ENCODE measurements at places on chromosomes 1 and 21.
A peak's percentile ranks its signal among the peaks of the same experiment; 100 is the strongest.

GRCh38 chr1:197737916-197738315 lies 37.4 kb downstream of the DENND1B start:
- DNase-seq = no peak

- DNase-seq = no peak
Measured at GRCh38 chr1:159587461-159587951, at the start of gene APCS. Gene APCS (plus strand): TSS chr1:159587826. CDS start chr1:159587922, 96 bp downstream.

DNA sequence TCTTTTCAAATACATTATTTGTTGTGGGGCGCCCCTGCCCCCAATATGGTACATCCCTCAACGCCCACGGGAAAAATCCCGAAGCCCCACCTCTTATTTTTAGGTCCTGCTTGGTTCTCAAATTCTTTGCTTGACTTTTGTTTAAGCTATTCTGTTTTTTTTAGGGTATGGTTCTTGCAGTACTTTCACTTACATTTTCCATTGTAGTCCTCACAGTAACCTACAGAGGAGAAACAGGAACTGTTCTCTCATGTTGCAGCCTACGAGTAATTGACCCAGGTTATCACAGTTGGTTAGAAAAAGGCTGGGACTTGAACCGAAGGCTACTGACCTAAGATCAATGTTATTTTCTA lies 697 bp upstream of the C21orf91 start:
- no peak for DNase-seq

- DNase-seq = no peak
Measured at GRCh38 chr1:240967070-240967724, 355.2 kb upstream of the GREM2 start.

- DNase-seq = no peak
Measured at GRCh38 chr1:18879791-18880309, 20.4 kb upstream of the TAS1R2 start.

DNA sequence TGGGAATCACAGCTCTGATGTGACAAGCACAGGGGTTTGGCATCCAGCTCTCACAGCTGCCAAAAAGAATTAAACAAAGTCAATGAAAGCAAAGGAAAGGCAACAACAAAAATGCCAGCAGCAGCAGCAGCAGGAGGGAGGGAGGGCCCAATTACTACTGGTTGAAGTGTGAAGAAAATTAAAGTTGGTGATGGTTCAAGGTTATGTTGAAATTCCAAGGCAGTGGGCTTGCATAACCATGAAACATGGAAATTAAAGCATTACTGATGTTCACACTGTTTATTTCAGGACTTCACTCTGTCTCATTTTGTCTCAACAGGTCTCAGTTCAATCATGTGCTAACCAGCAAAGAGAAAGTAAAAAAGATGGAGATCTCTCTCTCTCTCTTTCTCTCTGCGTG lies 220.3 kb upstream of the LYPLAL1 start:
- DNase-seq = no peak

DNA sequence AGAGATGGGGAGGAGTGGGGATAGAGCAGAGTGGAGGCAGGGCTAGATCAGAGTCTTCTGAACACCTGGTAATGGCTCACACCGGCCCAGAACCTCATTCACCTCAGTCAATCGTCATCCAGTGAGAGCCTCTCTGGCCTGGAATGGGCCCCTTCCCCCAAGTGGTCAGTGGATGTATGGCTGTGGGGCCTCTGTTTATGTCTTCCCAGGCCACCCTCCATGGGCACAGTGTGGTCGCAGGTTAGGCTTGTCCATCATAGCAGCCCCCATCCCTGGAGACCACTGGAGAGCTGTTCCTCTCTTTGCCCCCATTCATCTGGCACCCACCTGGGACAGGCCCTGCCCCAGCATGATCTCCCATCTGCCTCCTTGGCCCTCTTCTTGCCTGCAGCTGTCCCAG lies 29.6 kb upstream of the TENT5C start:
- DNase-seq = no peak

- no peak for DNase-seq
Measured at GRCh38 chr1:145879775-145880174, 5.9 kb downstream of the ANKRD35 start.

DNA sequence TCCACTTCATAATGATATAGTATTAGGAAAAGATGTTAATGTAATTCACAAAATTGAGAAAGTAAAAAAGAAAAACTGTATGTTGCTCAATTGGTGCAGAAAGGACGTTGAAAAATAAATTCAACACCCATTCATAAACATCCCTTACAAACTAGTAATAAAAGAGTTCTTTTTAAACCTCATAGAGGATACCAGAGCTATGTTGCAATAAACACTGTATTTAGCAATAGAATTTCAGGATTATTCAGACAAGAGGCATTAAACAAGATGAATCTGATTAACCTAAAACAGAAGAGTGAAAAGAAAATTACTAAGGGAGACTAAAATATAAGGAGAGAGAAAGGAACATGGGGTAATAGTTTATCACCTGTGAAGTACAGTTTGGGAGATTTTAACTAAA lies 154.8 kb downstream of the NTPCR start:
- no peak for DNase-seq

- no peak for DNase-seq
Measured at GRCh38 chr1:17680308-17680707, 74.8 kb upstream of the ACTL8 start.

GRCh38 chr1:21149430-21149854 lies 27.3 kb downstream of the EIF4G3 start:
- DNase-seq = no peak

GRCh38 chr1:199784138-199784895 lies 243.2 kb upstream of the NR5A2 start:
- DNase-seq = no peak

- no peak for DNase-seq
Measured at GRCh38 chr1:108016451-108016920, 51.5 kb upstream of the VAV3 start.

- DNase-seq = no peak
Measured at GRCh38 chr1:97091679-97092078, 370.1 kb downstream of the PTBP2 start.

DNA sequence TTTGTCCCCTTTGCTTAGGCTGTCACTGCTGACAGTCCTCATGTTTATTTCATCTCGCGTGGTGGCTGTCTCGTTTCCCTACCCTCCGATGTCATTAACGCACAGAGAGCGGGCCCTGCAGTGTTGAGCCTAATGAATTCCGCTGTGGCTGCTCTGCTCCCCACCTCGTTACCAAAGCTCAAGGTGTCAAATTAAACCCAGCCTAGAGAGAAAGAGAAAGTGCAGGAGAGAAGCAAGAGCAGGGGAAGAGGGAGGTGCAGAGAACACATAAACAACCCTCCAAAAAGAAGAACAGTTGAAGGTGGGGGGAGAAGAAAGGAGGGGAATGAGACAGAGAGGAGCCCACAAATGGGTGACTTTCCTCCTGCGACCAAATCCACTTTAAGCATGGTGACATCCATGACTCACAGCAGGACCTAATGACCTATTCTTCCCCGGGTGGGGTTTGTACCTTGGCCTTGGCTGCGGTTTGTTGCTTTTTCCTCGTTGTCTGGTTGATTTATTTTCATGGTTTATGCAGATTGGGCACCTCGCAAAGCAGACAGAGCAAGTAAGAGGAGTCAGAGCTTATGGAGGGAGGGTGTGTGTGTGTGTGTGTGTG lies 92.5 kb downstream of the PBX1 start:
- DNase-seq = no peak

DNA sequence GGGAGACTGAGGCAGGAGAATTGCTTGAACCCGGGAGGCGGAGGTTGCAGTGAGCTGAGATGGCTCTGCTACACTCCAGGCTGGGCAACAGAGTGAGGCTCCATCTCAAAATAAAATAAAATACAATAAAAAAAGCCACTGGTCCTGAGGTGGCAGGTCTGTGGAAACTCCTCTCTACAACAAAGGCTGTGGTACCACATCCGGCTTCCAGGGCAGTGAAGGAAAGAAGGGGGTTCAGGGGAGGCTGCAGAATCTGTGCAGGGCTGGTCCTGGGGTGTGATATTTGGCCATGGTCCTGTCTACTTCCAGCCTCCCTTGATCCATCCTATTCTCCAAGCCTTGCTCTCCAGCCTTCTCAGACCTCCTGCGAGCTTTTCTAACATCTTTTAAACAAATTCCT lies 731 bp upstream of the ZNF683 start:
- peak; percentile 25 for DNase-seq

- DNase-seq = no peak
Measured at GRCh38 chr1:22633697-22634463, 2.5 kb upstream of the C1QA start.

- no peak for DNase-seq
Measured at GRCh38 chr21:36636016-36636415, 62.9 kb upstream of the SIM2 start.

DNA sequence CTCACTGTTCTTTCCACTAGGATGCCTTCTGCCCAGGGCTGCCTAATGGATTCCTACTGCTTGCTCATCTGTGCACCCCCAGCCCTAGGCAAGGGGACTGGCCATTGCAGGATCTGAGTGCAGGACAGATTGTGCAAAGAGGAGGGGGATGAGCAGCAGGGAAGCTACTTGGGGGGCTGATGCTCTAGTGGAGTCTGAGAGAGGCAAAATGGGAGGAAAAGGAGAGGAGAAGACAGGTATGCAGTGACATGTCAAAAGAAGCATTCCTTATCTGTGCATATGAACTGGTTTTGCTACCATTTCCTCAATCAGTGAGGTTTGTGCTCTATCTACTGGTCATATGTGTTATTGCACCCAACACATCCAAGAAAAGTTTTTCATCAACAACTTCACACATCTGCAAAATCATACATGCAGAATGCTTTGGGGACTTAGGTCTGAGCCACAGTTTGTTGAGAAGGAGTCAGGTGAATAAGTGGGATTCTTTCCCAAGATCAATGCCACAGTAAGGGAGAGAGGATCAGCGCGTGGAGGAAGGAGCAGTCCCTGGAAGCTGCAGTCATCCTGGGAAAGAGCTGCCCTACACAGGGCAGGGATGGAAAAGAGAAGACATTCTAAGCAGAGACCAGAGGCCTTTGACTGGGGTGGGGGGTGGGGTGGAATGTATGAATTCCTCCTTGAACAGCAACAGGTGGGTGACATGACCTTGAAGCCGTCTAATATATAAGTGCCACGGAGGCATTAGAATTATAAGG lies 14.4 kb downstream of the SLC5A9 start:
- DNase-seq = no peak

GRCh38 chr1:31549809-31550620 lies 26.3 kb upstream of the TINAGL1 start:
- DNase-seq = no peak

- no peak for DNase-seq
Measured at GRCh38 chr21:46079352-46080170, 18.4 kb upstream of the COL6A2 start.

GRCh38 chr1:30133414-30134055 lies 589.9 kb downstream of the MATN1 start:
- no peak for DNase-seq

- no peak for DNase-seq
Measured at GRCh38 chr1:221832617-221833016, 90.7 kb upstream of the DUSP10 start.

DNA sequence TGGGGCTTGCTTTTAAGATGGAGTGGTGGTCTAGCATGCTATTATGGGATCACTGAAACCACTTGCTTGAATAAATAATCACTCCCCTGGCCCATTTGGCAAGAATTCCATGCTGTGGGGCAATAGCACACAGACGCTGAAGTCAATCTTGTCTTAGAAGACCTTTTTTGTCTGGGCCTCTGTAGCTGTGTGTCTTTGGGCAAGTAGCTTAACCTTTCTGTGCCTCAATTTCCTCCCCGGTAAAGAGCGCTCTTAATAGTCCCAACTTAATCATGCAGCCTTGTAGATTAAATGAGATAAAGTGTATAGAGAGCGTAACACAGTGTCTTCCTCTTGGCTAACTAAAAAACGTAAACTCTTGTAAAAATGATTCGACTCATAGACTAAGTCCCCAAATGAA lies 125.4 kb upstream of the IGSF21 start:
- no peak for DNase-seq

- DNase-seq = peak; percentile 17
Measured at GRCh38 chr1:67429011-67429527, 1.1 kb downstream of the SERBP1 start.

DNA sequence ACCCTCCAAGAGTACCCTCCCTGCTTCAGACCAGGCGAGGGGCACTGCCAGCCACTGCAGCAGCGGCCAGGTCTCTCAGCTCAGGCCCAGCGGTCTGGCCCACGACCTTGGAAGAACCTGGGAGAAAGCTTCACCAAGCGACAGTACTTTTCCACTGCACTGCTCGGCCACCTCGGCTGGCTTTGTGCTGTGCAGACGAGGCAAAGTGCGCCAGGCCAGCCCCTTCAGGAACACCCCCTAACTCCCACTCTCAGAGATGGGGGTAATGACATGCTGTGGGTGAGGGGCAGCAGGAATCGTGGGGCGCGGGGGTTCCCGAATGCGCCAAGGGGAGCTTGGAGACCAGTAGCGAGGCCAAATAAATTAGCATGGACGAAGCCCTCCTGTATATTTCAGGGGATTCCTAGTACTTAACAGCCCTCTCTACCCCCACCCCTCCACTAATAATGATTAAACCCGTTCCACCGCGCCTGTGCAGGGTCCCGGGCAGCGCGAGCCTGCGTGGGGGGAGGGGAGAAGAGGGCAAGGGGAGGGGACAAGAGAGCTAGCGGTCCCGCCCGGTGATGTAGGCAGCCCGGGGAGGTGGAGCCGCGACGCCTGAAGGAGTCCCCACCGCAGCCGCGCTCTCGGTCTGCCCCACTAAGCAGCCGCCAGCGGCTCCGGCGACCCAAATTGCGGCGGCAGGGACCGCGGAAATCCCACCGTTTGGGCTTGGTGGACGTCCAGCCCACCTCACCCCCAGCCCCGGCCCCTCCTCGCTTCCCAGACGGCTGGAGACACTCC lies at the start of gene FAM43B:
TSS of gene FAM43B (plus strand) at position 629 of the 783 bp plus-strand sequence. CDS start 401 bp downstream, outside the sequence.
- DNase-seq = no peak

All from activated gamma-delta T cell treated with anti-CD3 and anti-CD28 coated beads, Interleukin-2, amount 50 U/mL, for 16 hours (primary cell).